Pancreas (tissue), 10 donors: ENCODE measurements at places on chromosomes 5 and 9.

DNA sequence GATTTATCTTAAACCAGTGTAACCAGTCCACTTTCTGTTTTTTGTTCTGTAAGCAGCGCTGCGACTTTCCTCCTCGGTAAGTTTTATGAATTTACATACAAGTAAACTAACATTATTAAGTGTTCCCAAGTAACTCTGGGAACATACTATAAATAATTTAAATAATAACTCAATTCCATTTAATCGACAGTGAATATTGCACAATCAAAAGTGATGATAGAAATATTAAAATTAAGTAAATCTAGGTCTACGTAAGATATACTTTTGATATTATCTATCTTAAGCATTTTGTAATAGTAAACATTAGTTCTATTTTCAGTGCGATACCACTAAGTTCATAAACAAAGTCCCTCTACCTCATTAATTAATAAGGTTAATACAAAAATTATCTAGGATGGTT is 7.8 kb downstream of the NFIB start:
- no peaks in the 10 kb centered on the region for H3K27me3 ChIP-seq
- peak overlapping the region; percentile 98 for H3K27ac ChIP-seq
- H3K36me3 ChIP-seq, result no peaks in the 10 kb centered on the region
- DNase-seq, result no peak

DNA sequence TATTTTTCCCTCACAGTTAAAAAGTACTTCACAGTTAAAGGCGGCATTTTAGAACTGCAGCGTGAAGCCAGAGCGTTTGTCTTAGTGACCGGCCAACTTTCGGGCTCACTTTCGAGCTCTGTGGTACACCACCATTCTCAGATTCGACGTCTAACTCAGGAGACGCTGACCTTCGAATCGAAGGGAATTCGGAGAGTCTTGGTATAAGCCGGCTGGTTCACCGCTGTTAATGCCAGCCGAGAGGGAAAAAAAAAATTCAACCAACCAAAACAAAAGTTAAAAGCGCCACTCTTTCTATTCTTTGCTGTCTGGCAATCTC is 544 bp upstream of the SNX24 start:
- H3K27ac ChIP-seq, result peak overlapping the region; percentile 72
- H3K36me3 ChIP-seq, result no peaks in the 10 kb centered on the region
- no peak for DNase-seq
- H3K27me3 ChIP-seq, result no peaks in the 10 kb centered on the region
- H3K4me1 ChIP-seq, result peaks cover 6% of the 10 kb centered on the region
- peak overlapping the region; percentile 83 for H3K4me3 ChIP-seq

GRCh38 chr5:50697739-50698138 is 31.3 kb downstream of the PARP8 start:
- no peaks in the 10 kb centered on the region for H3K36me3 ChIP-seq
- H3K27ac ChIP-seq, result no peak overlapping the region
- H3K4me3 ChIP-seq, result no peak overlapping the region
- DNase-seq, result no peak
- H3K27me3 ChIP-seq, result no peaks in the 10 kb centered on the region

GRCh38 chr5:159536646-159537045 is 206.4 kb upstream of the IL12B start:
- no peaks in the 10 kb centered on the region for H3K4me1 ChIP-seq
- no peak overlapping the region for H3K4me3 ChIP-seq
- H3K36me3 ChIP-seq, result no peaks in the 10 kb centered on the region
- DNase-seq, result no peak
- H3K27me3 ChIP-seq, result no peaks in the 10 kb centered on the region
- H3K27ac ChIP-seq, result no peak overlapping the region

DNA sequence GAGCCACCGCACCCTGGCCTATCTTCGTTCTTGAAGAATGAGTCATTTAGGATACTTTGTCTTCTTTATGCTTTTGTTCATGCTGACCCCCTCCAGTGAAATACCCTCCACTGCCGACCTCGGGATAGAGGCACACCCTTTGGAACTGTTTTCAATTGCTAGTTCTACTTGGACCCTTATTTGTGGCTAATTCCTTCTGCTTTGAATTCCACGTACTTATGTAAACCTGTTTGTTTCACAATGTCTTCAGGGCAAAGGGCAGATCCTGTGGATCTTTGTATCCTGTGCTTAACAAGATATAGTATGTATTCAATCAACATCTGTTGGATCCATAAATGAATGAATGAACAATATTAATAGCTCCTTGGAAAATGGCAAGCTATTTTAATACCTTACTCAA is 19.6 kb upstream of the AOPEP start:
- no peak overlapping the region for H3K27ac ChIP-seq
- H3K4me1 ChIP-seq, result no peaks in the 10 kb centered on the region
- no peak overlapping the region for H3K4me3 ChIP-seq
- no peaks in the 10 kb centered on the region for H3K36me3 ChIP-seq
- no peaks in the 10 kb centered on the region for H3K27me3 ChIP-seq
- DNase-seq, result no peak

GRCh38 chr9:125133403-125134329 is 9.7 kb downstream of the SCAI start:
- no peak for DNase-seq
- H3K36me3 ChIP-seq, result no peaks in the 10 kb centered on the region
- no peak overlapping the region for H3K27ac ChIP-seq

GRCh38 chr5:60797482-60798153 is 46.5 kb downstream of the ELOVL7 start:
- no peak for DNase-seq
- H3K36me3 ChIP-seq, result no peaks in the 10 kb centered on the region
- no peak overlapping the region for H3K27ac ChIP-seq
- H3K27me3 ChIP-seq, result no peaks in the 10 kb centered on the region
- H3K4me3 ChIP-seq, result no peak overlapping the region

GRCh38 chr9:136949817-136950655 is 2.0 kb upstream of the LCN12 start:
- H3K27me3 ChIP-seq, result no peaks in the 10 kb centered on the region
- H3K4me1 ChIP-seq, result no peaks in the 10 kb centered on the region
- H3K27ac ChIP-seq, result peak overlapping the region; percentile 93
- peak; percentile 98 for DNase-seq
- H3K36me3 ChIP-seq, result no peaks in the 10 kb centered on the region
- H3K4me3 ChIP-seq, result peak overlapping the region; percentile 64

- H3K27me3 ChIP-seq, result no peaks in the 10 kb centered on the region
- H3K4me1 ChIP-seq, result no peaks in the 10 kb centered on the region
- H3K27ac ChIP-seq, result no peak overlapping the region
- no peaks in the 10 kb centered on the region for H3K36me3 ChIP-seq
- no peak for DNase-seq
- no peak overlapping the region for H3K4me3 ChIP-seq
Measured at GRCh38 chr5:177491429-177491945, 5.9 kb downstream of the PDLIM7 start.

GRCh38 chr9:6566409-6567139 is 79.0 kb downstream of the GLDC start:
- no peak overlapping the region for H3K4me3 ChIP-seq
- no peaks in the 10 kb centered on the region for H3K27me3 ChIP-seq
- H3K27ac ChIP-seq, result no peak overlapping the region
- no peaks in the 10 kb centered on the region for H3K36me3 ChIP-seq

- no peaks in the 10 kb centered on the region for H3K27me3 ChIP-seq
- DNase-seq, result no peak
- no peak overlapping the region for H3K4me3 ChIP-seq
- no peak overlapping the region for H3K27ac ChIP-seq
- H3K36me3 ChIP-seq, result no peaks in the 10 kb centered on the region
Measured at GRCh38 chr9:90882991-90883600, 81.5 kb downstream of the SYK start.

- H3K36me3 ChIP-seq, result no peaks in the 10 kb centered on the region
- H3K4me3 ChIP-seq, result no peak overlapping the region
- H3K27ac ChIP-seq, result no peak overlapping the region
- no peaks in the 10 kb centered on the region for H3K27me3 ChIP-seq
- H3K4me1 ChIP-seq, result no peaks in the 10 kb centered on the region
Measured at GRCh38 chr5:56090793-56091460, 96.2 kb upstream of the IL6ST start.

GRCh38 chr9:137592767-137593166 is 2.5 kb upstream of the ZMYND19 start:
- H3K36me3 ChIP-seq, result no peaks in the 10 kb centered on the region
- DNase-seq, result peak; percentile 86
- no peak overlapping the region for H3K4me3 ChIP-seq
- H3K27ac ChIP-seq, result no peak overlapping the region

DNA sequence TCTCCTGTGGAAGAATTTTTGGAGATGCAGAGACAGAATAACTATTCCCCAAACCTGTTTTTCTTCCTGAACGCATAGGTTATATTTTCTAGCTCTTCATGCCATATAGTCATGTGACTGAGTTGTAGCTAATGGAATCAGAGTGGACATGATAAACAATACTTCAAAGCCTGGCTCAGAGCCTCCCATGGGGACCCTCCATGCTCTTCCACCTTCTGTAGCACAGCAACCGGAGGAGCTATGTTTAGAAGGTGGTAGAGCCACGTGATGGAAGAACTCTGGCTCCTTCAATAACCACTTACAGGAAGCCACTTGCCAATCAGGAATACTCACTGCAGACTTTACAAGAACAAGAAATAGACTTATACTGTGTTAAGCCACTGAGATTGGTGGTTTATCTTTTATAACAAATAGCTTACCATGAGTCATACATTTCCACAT is 39.2 kb downstream of the NADK2 start:
- no peak overlapping the region for H3K27ac ChIP-seq
- no peaks in the 10 kb centered on the region for H3K36me3 ChIP-seq
- H3K4me3 ChIP-seq, result no peak overlapping the region
- DNase-seq, result no peak
- H3K27me3 ChIP-seq, result no peaks in the 10 kb centered on the region

GRCh38 chr5:1420211-1421195 is 24.7 kb downstream of the SLC6A3 start:
- H3K36me3 ChIP-seq, result no peaks in the 10 kb centered on the region
- no peak overlapping the region for H3K27ac ChIP-seq
- H3K4me1 ChIP-seq, result no peaks in the 10 kb centered on the region
- H3K4me3 ChIP-seq, result no peak overlapping the region
- no peaks in the 10 kb centered on the region for H3K27me3 ChIP-seq
- DNase-seq, result peak; percentile 36

- no peaks in the 10 kb centered on the region for H3K4me1 ChIP-seq
Measured at GRCh38 chr9:100206899-100207298, 107.9 kb downstream of the INVS start.

- H3K36me3 ChIP-seq, result peaks cover 60% of the 10 kb centered on the region
- H3K27ac ChIP-seq, result no peak overlapping the region
- no peaks in the 10 kb centered on the region for H3K27me3 ChIP-seq
- no peaks in the 10 kb centered on the region for H3K4me1 ChIP-seq
- DNase-seq, result no peak
- H3K4me3 ChIP-seq, result no peak overlapping the region
Measured at GRCh38 chr5:177256296-177256695, 47.2 kb downstream of the RAB24 start.
